Amniotic stem cell (primary cell): ENCODE measurements at places on chromosomes 1 and 21.

- no peak for DNase-seq
Measured at GRCh38 chr21:14321042-14321441, 61.9 kb downstream of the HSPA13 start.

DNA sequence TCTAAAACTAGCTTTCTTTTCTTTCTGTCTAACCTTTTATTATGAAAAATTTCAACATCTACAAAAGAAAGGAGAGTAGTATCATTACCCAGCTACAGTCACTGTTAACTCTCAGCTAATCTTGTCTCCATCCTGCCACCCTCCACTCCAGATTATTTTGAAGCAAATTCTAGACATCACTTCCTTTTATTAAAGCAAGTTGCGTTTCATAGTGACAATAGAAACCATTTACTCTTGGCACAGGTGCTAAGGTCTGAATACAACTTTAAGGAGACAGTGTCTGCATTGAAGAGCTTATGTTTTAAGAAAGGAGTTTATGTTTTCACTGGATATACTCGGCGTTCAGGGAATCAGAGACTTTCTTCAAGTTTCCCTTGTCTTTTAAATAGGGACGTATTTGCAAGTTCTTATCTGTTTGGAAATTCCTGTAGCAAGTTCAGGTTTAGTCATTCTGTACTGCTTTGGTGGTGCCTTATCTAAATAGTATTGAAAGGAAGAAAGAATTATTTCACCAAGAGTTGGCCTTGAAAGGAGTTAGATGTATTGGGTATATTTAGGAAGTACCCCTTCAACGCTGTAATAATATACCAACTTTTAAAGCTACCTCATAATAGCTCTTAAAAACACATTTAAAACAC is 42.7 kb downstream of the ITSN1 start:
- no peak for DNase-seq

- no peak for DNase-seq
Measured at GRCh38 chr1:205775717-205776056, 405 bp upstream of the RAB29 start.

GRCh38 chr1:228903434-228904071 is 168.3 kb downstream of the RHOU start:
- DNase-seq, result no peak

DNA sequence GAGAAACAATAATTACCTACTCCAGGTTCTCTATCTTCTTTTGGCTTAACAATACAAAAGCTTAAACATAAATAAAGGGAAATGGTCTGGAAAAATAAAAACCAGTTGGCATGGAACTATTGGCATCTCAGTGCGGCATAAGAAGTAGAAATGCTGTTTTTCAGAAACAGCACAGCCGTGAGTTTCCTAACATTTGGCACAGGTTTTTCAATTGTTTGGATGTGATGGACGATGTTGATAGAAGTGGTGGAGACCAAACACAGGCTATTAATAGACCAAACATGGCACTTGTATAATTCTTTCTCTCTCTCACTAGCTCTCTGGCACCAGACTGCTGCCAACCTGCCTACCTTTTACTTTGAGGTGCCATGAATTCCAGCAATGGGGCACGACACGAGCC is 36.2 kb downstream of the KCNN3 start:
- no peak for DNase-seq

- DNase-seq, result no peak
Measured at GRCh38 chr1:41862384-41863221, 56.1 kb downstream of the HIVEP3 start.

DNA sequence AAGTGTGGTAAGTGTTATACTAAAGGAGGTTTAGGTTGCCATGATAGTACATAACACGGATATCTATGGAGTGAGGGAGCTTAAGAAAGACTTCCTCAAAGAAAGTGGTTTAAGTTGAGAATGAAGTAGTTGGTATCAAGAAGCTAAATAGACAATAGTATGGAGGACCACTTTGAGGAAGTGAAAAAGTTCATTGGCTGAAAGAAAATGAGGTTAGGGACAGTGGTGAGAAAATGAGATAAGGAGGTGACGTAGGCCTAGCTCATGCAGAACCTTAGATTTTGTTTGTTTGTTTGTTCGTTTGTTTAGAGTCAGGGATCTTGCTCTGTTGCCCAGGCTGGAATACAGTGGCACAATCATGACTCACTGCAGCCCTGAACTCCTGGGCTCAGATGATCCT is 72.2 kb upstream of the PPIH start:
- no peak for DNase-seq

DNA sequence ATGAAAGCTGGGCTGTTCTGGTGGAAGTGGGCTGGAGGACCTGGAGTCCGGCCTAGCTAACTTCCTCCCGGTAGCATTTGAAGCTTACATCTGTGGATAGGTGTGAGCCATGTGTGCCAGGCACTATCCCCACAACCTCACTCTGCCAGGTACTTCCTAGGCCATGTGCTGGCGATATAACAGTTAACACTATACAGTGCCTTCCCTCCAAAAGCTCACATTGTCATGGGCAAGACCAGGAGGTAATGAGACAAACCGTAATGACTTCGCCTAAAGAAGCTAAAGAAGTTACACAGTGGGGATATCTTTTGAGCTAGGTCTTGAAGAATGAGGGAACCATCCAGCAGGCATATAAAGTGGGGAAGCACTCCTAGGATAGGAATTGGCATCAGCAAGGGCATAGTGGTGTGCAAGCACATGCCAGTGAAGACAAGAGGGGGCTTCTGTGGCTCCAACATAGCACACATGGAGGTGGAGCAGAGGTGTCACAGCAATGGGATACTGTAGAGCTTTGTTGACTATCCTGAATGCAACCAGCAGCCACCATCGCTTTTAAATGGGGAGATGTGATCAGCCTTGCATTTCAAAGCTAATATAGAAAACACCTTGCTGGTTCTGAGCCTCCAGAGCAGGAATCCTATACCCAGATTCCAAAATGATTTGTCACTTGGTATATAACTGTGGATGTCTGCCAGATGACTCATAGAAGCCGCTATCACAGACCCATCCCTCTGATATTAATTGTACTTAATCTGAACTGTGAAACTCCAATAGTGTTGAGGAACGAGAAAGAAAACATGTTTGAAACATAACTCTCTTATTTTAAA is 466.3 kb downstream of the LMO4 start:
- no peak for DNase-seq

DNA sequence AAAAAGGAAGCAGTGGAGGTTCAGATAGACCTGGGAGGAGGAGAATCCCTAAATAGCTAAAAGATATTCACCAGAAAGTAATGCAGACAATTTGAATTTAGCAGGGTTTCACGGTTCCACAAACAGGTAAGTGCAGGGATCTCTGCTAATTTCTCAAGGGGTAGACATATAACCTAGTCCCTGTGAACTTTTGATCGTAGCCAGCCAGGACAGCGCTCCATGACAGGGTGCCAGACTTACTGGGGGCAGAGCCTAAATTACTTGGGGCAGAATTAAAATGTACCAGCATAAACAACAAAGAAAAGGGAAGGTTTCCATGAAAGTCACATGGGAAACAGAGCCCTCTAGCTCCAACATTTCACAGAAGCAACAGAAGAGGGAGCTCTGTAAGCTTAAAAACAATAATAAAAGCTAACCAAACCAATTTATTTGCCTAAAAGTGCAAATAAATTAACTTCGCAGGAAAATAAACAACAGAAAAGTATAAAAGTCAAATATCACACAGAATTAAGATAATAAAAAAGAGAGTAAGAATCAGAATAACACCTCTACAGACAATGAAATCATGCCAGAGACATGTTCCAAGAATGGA is 198.3 kb downstream of the DUSP10 start:
- DNase-seq, result no peak

GRCh38 chr1:192066202-192066601 is 92.1 kb upstream of the RGS18 start:
- no peak for DNase-seq

- no peak for DNase-seq
Measured at GRCh38 chr1:31799196-31799894, 16.5 kb downstream of the SPOCD1 start.

- DNase-seq, result no peak
Measured at GRCh38 chr1:156750711-156751450, 594 bp downstream of the HDGF start.

- no peak for DNase-seq
Measured at GRCh38 chr1:209767096-209767495, 11.2 kb downstream of the TRAF3IP3 start.

GRCh38 chr1:206797534-206798383 is 25.5 kb upstream of the IL10 start:
- DNase-seq, result no peak

GRCh38 chr1:89810880-89811279 is 10.0 kb upstream of the LRRC8D start:
- DNase-seq, result no peak

DNA sequence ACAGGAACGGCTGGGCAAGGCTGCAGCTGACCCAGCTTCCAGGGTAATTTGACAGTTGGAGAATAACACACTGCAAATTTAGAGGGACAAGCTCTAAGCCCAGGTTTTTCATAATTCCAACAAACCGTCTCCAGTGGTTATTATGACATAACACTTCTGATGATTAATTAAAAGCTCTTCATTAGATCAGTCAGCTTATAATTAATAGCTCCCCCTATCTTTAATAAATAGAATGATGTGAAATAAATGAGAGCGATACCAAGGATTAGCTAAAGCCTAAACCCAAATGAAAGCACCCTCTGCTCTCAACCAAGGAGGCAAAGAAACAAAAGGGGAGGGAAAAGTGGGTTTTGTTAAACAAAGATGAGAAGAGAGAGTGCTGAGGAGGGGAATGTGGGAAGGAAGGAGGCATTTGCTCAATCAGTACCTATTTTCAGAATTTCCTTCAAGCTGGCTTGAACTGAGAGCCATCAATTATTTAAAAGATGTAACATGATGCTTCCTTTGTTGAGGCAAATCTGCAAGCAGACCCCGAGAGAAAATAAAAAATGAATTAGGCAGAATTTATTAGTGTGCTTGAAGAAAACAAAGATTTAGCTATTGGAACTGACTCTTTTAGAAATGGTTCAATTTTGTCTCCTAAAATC is 221.8 kb upstream of the ESRRG start:
- no peak for DNase-seq
